ENCODE measurements at places on chromosomes 5 and 9. TPM values are rescaled to one million over a fixed set of nuclear protein-coding genes. Genes with fewer than 3 reads are reported as not detected.

CARD9 gene
- total RNA-seq, result under 0.01 TPM

DOCK2 gene
- total RNA-seq, result 11.1 TPM

SPATA6L gene
- 3.9 TPM for total RNA-seq

BARX1 gene
- total RNA-seq, result not detected

QRFP gene
- total RNA-seq, result not detected

ADAMTSL1 gene
- not detected for total RNA-seq

TAF11L10 gene
- not detected for total RNA-seq

PDE6A gene
- total RNA-seq, result under 0.01 TPM

RMI1 gene
- total RNA-seq, result 6.8 TPM

TAF1L gene
- total RNA-seq, result under 0.01 TPM

NTRK2 gene
- not detected for total RNA-seq

HRH2 gene
- total RNA-seq, result not detected

NIPAL4 gene
- 6.0 TPM for total RNA-seq

CDH12 gene
- not detected for total RNA-seq

CRHBP gene
- total RNA-seq, result 0.24 TPM

ACER2 gene
- 7.7 TPM for total RNA-seq

MARCOL gene
- not detected for total RNA-seq

FTMT gene
- total RNA-seq, result not detected

COL27A1 gene
- total RNA-seq, result 1.9 TPM

ZDHHC11 gene
- total RNA-seq, result 0.72 TPM

SHOC1 gene
- total RNA-seq, result not detected

CAMK4 gene
- total RNA-seq, result 2.2 TPM

PTGS1 gene
- total RNA-seq, result 1.9 TPM

PAPPA gene
- total RNA-seq, result under 0.01 TPM

CDC37L1 gene
- total RNA-seq, result 33.0 TPM

CFAP90 gene
- not detected for total RNA-seq

PLPP7 gene
- total RNA-seq, result not detected

ZFP37 gene
- 0.48 TPM for total RNA-seq

GRXCR2 gene
- not detected for total RNA-seq

SLC45A2 gene
- total RNA-seq, result not detected

GRAMD2B gene
- 23.4 TPM for total RNA-seq

PCDHGA4 gene
- total RNA-seq, result not detected

SLC6A7 gene
- not detected for total RNA-seq

ASPN gene
- under 0.01 TPM for total RNA-seq

EPB41L4A gene
- 3.6 TPM for total RNA-seq

F12 gene
- 13.2 TPM for total RNA-seq

ALDH1A1 gene
- total RNA-seq, result 6.2 TPM

ABLIM3 gene
- total RNA-seq, result 2.8 TPM

C9orf153 gene
- 0.48 TPM for total RNA-seq

CCDC152 gene
- total RNA-seq, result not detected

GFI1B gene
- not detected for total RNA-seq

SPAAR gene
- not detected for total RNA-seq

EGFLAM gene
- not detected for total RNA-seq

PIGO gene
- total RNA-seq, result 22.4 TPM

ADRB2 gene
- total RNA-seq, result 42.4 TPM

PDGFRB gene
- total RNA-seq, result under 0.01 TPM

HAVCR1 gene
- not detected for total RNA-seq

FCHO2 gene
- total RNA-seq, result 16.4 TPM

BRD3OS gene
- 7.9 TPM for total RNA-seq

UGT3A1 gene
- 1.4 TPM for total RNA-seq

FOXD4L5 gene
- 0.24 TPM for total RNA-seq

DTWD2 gene
- 7.5 TPM for total RNA-seq

SMIM32 gene
- total RNA-seq, result not detected
